Stimulated activated CD8-positive, alpha-beta memory T cell treated with anti-CD3 and anti-CD28 coated beads, Interleukin-15, amount 100 ng/mL, for 48 hours (primary cell): ENCODE measurements at places on chromosomes 1 and 21.

DNA sequence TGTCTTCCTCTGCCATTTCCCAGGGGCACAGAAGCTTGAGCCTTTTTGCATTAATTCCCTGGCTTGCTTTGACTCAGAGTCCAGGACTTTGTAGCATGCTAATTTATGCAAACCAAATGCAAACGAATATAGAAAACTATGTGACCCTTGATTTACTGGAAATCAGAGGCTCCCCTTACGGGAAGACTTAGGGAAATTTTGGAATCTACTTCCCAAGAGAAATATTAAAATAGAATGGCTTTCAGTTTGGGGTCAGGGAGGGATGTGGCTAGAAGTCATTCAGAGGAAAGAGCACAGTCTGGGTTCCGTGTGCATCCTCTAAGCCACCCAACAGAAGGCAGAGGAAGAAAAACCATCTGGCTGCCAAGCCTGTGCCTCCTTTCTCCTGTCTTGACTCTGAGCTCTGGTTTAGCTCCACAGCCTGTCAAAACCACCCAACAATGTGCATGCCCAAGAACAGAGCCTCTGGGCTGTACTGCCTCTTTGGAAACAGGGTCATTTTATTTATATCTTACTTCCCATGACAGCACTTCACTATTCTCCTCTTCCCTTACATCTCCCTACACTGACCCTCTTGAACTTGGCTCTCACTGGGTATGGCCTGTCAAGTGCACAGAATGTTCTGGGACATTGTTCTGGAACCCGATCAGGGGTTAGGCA is 30.1 kb downstream of the ATF3 start:
- DNase-seq, result no peak

DNA sequence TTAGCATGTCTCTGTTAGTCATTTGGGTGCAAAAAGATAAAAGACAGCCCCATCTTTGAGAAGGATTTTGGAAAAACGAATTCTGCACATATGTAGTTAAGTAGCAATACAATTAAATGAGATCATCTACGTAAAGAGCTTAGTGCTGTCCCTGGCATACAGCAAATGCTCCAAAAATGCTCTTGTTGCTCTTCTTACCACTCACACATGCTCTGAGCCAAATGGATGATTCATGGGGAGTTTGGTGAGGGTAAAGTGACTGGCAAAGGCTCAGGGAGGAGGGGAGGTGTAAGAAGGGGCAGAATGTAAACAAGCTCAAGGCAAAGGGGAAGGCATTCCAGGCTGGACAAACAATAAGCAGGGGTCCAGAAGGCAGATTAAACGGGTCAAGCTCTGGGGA is 191.9 kb downstream of the AK5 start:
- DNase-seq, result no peak

DNA sequence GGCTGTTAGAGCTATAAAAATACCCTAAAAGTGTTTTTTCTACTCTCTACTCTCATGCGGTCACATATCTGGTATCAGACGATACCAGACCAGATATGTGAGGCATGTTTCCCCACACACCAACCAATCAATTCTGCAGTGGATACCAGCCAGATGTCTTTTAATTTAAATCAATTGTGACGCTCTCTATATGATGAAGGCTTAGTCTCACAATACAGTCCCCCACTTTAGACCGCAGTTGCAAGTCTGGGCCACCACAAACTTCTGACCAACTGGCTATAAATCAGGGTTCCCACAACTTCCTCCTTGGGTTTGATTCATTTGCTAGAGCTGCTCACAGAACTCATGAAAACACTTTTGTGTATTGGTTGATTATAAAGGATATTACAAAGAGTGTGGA is 586.1 kb upstream of the ZP4 start:
- DNase-seq, result no peak

GRCh38 chr1:17265162-17265561 is 16.3 kb downstream of the PADI3 start:
- DNase-seq, result no peak

DNA sequence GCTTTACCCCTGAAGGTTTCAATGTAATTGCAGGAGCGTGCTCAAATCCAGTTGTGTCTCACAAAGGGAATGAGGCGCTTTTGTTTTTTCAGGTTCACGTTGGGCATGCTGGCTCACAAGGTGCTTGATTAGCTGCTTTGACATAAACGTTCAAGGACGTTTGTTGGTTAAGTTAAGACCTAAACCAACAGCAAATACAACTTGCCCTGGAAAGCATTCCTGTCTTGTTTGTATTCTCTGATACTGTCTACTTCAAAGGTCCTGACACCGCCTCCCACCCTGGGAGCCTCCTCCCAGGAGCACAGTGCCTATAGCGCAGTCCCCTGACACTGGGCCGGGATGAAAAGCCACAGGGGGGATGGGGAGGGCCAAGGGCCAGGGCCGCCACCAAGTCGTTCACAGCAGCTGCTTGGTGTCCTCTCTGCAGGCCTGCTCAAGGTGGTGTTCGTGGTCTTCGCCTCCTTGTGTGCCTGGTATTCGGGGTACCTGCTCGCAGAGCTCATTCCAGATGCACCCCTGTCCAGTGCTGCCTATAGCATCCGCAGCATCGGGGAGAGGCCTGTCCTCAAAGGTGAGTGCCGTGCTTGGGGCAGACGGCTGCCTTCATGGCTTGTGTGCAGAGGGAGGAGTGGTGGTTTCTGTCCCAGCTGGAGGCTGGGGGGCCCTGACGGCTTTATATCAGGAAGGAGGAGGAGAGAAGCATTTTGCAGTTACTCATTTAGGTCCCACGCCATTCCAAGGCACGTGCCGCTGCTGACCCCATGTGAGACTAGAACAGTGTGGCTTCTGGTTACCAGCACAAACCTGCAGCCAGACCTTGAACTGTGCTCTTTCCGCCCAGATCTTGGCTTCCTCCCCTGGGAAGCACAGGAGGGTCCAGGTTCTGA is 6.1 kb downstream of the FAM3B start:
- no peak for DNase-seq

GRCh38 chr1:181192316-181192715 is 103.8 kb downstream of the IER5 start:
- DNase-seq, result no peak

DNA sequence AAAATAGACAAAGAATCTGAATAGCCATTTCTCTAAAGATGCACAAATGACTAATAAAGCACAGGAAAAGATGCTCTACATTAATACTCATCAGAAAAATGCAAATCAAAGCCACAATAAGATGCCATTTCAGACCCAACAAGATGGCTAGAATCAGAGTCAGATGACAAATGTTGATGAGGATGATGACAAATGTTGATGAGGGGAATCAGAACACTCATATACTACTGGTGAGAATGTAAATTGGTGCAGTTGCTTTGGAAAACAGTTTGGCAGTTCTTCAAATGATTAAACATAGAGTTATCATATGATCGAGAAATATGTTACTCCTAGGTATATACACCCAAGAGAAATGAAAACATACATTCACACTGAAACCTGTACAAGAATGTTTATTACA is 33.9 kb downstream of the LRRC40 start:
- no peak for DNase-seq

DNA sequence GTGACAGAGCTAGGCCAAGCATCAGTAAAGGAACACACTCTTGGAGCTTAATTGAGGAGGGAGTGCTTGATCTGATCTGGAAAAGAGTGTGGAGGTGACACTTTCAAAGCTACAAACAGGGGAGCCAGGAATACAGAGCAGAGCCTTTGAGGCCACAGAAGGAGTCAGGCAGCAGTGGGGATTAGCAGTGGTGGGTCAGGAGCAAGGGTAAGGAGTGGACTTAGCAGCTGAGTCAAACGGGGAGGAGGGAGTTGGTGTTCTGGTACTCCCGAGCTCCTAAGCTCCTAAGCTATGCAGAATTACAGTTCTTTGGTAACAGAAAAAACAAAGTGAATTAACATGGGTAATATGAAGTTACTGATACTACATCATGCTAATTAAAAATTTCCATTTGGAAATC is 14.5 kb downstream of the RAB4A start:
- DNase-seq, result no peak

- no peak for DNase-seq
Observed at GRCh38 chr1:59819566-59820438, 5.1 kb downstream of the HOOK1 start.

DNA sequence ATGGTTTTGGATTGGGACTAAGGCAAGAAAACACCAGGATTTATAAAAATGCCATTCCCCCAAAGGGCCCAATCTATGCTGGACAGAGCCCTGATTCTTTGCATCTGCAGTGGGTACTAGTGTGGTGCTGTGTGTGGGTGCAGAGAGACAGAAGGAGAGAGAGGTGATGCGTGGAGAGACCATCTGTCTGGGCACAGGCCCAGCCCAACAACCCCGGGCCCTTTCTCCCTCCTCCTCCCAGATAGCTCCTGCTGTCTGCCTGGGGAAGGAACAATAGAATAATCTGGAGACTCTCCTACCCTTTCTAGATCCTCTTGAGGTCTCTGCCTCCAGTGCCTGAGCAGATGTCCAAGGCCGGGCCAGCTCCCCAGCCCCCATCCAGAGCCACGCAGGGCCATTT is 15.1 kb downstream of the KIAA1614 start:
- no peak for DNase-seq

DNA sequence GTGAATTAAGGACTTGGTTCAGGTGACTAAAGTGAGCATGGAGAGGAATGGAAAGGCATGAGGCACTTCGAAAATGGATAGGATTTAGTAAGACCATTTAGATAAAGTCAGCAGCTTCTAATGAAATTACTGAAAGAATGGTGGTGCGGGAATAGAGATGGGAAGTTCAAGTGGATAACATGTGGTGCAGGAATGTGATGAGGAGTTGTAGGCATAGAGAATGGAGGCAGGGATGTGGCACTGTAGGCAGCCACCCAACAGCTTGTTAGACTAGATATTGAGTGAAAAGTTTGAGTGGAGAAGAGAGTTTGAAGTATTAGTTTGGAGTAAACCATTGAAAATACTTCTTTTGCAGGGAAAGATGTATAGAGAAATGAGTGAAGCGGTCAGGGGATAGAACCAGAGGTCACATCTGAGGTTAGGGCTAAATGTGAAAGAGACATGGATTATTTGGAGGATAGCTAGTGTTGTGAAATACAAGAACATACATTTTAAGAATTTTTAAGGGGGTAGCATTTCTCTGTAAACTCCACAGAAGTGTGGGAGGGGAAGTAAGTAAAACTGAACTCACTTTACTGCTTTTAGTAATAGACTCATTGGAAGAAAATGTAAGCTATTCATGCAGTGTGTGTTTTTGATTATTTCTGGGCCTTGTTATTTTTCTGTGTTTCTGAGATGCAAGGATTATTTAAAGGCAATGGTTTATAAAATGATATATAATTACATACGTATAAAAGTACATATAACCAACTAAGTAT is 46.2 kb downstream of the DYRK1A start:
- no peak for DNase-seq

GRCh38 chr1:118963456-118964430 is 24.4 kb downstream of the TBX15 start:
- no peak for DNase-seq

DNA sequence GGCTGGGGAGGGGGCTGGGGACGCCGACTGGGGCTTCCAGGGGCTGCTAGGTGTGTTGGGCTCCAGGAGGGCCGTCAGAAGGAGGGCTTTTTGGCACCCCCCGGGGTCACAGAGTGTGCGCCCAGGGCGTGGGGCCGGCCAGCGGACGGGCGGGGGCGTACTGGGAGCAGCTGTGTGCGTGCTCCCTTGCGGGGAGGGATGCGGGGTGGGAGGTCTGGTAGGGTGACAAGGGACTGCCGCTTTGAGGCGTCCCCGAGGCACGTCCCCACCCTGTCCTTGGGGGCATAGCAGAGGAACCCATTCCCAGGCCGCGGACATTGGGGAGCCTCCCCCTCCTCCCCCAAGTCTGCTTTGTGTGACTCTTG is 1.1 kb downstream of the FOXO6 start:
- DNase-seq, result no peak

GRCh38 chr1:30284728-30285475 is 438.5 kb downstream of the MATN1 start:
- no peak for DNase-seq

GRCh38 chr1:114549137-114549536 is 32.3 kb downstream of the BCAS2 start:
- no peak for DNase-seq
